ENCODE measurements at places on chromosomes 7 and 10. TPM values are rescaled to one million over a fixed set of nuclear protein-coding genes. Genes with fewer than 3 reads are reported as not detected.

PDZD7 gene
- 0.62 TPM for total RNA-seq

DNA sequence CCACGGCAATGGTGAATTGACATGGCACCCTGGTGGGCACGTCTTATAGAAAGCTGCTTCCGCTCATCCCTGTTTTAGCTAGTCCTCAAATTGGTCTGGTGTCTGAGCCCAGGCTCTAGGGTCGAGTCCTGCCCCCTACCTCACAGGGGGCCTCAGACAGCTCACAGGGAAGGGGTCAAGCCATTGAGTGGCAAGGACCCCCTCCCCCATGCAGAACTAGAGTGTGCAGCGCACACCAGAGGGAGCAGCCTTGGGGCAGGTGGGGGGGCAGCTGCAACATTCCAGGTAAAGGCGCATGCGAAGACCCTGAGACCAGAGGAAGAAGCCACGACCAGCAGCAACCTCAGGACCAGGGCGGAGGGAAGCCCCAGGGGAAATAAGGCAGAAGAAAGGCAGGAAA lies 240.4 kb upstream of the PPP2R2D start:
- no peak overlapping the region for H3K27ac ChIP-seq
- H3K27me3 ChIP-seq = peaks cover 21% of the 10 kb centered on the region
- DNase-seq = no peak
- no peak overlapping the region for H3K4me3 ChIP-seq

DNA sequence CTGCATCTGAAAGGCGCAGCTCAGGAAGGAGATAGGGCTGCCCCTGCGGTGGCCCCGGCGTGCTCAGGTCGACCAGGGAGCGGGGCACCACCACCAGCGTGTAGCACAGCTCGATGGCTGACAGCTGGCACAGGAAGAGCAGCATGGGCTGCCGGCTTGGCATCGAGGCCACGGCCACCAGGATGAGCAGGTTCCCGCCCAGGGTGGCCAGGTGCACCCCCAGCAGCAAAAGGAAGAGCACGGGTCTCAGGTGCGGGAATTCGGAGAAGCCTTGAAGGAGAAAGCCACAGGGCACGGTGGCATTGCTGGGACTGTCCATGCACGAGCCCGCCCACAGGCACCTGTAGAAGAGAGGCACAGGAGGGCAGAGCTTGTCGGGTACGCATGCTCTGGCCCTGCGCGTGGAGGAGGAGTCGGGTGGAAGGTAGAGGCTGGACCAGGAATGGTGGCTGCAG lies 33.9 kb downstream of the TAS2R41 start:
- no peaks in the 10 kb centered on the region for H3K4me1 ChIP-seq
- no peak for DNase-seq
- no peak overlapping the region for H3K27ac ChIP-seq
- peaks cover 26% of the 10 kb centered on the region for H3K27me3 ChIP-seq
- no peaks in the 10 kb centered on the region for H3K36me3 ChIP-seq
- H3K4me3 ChIP-seq = no peak overlapping the region

DNA sequence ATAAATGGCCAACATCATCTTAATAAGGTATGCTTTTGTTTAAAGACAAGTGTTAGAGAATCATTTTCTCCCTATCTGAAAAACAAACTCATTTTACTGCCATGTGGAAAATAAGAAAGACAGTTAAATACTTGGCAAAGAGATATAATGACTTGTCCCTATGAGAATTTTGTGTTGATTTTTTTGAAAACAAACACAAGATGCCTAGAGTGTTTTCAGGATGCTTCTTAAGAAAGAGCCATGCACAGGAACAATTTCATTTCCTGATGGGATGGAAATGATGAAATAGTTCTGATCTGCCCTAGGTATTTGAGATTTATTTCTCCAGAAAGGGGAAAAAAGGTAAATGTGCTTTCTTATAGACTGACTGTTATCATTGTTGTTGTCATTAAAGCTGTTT lies 237.5 kb upstream of the GNAI1 start:
- DNase-seq = no peak
- H3K4me3 ChIP-seq = no peak overlapping the region
- no peaks in the 10 kb centered on the region for H3K27me3 ChIP-seq

SEC61A2 gene
- total RNA-seq = 54.8 TPM

GSTO2 gene
- 0.93 TPM for total RNA-seq

- DNase-seq = no peak
- no peak overlapping the region for H3K27ac ChIP-seq
- peaks cover 4% of the 10 kb centered on the region for H3K4me1 ChIP-seq
- H3K27me3 ChIP-seq = no peaks in the 10 kb centered on the region
- H3K36me3 ChIP-seq = no peaks in the 10 kb centered on the region
- H3K4me3 ChIP-seq = no peak overlapping the region
These were observed 109.8 kb upstream of the NOBOX start for GRCh38 chr7:144513334-144513733.

DNA sequence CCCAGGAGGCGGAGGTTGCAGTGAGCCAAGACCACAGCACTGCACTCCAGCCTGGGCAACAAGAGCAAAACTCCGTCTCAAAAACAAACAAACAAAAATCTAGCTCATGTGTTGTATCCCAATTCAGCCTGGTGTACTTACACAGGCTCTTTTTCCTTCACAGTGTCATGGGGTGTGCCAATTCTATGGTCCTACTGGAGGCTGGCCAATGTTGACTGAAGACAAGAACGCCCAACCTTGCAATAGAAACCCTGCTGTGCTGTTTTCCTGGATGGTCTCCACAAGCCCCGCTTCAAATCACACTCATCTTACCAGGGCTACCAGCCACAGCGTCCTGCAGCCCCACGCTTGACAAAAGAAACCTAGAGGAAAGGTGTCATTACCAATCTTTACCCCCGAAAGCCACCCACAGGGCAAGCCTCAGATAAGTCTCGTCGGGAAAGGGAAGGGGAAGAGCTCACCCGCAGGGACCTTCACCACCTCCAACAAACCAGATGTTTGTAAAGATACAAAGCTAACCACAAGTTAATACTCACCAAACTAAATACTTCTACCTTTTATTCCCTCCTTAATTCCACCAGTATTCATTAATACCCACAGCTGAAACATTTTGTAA lies 64.8 kb downstream of the TNS3 start:
- H3K27me3 ChIP-seq = peaks cover 7% of the 10 kb centered on the region
- no peak overlapping the region for H3K4me3 ChIP-seq
- H3K4me1 ChIP-seq = no peaks in the 10 kb centered on the region
- no peak for DNase-seq
- H3K36me3 ChIP-seq = no peaks in the 10 kb centered on the region

GRCh38 chr10:87092376-87092860 lies 2.2 kb downstream of the GLUD1 start:
- H3K4me1 ChIP-seq = peaks cover 55% of the 10 kb centered on the region
- no peak for DNase-seq
- peak overlapping the region; percentile 95 for H3K27ac ChIP-seq
- H3K27me3 ChIP-seq = no peaks in the 10 kb centered on the region
- H3K36me3 ChIP-seq = peaks cover 13% of the 10 kb centered on the region

GRCh38 chr7:12788591-12788990 lies 101.2 kb downstream of the ARL4A start:
- H3K27ac ChIP-seq = no peak overlapping the region
- DNase-seq = no peak
- no peaks in the 10 kb centered on the region for H3K36me3 ChIP-seq
- no peaks in the 10 kb centered on the region for H3K4me1 ChIP-seq
- peaks cover 8% of the 10 kb centered on the region for H3K27me3 ChIP-seq

NUB1 gene
- total RNA-seq = 66.9 TPM

- DNase-seq = no peak
- peaks cover 11% of the 10 kb centered on the region for H3K27me3 ChIP-seq
- no peak overlapping the region for H3K4me3 ChIP-seq
- no peak overlapping the region for H3K27ac ChIP-seq
These were observed 4.1 kb upstream of the CPA4 start for GRCh38 chr7:130288829-130289228.

DNA sequence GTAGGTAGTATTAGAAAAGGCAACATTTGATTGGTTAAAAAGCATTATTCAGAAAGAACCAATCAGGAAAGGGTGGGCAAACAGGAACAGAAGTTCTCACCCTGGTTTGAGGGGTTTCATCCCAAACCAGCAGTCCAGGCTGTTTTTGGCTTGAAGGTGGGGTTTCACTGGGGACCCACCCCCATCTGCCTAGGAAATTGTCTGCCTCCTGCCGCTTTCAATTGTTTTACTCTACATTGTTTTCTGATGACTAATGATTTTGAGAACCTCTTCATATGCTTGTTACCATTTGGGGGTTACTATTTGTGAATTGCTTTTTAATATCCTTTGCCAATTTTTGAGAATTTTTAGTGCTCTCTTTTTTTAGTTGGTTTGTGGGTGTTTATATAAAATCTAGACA lies 3.3 kb upstream of the PCBD1 start:
- no peak overlapping the region for H3K27ac ChIP-seq
- peaks cover 5% of the 10 kb centered on the region for H3K27me3 ChIP-seq
- no peaks in the 10 kb centered on the region for H3K36me3 ChIP-seq

- H3K36me3 ChIP-seq = no peaks in the 10 kb centered on the region
- DNase-seq = peak; percentile 59
- no peak overlapping the region for H3K4me3 ChIP-seq
- no peaks in the 10 kb centered on the region for H3K27me3 ChIP-seq
- no peaks in the 10 kb centered on the region for H3K4me1 ChIP-seq
These were observed 29.2 kb downstream of the GBX1 start for GRCh38 chr7:151138153-151138851.

DNA sequence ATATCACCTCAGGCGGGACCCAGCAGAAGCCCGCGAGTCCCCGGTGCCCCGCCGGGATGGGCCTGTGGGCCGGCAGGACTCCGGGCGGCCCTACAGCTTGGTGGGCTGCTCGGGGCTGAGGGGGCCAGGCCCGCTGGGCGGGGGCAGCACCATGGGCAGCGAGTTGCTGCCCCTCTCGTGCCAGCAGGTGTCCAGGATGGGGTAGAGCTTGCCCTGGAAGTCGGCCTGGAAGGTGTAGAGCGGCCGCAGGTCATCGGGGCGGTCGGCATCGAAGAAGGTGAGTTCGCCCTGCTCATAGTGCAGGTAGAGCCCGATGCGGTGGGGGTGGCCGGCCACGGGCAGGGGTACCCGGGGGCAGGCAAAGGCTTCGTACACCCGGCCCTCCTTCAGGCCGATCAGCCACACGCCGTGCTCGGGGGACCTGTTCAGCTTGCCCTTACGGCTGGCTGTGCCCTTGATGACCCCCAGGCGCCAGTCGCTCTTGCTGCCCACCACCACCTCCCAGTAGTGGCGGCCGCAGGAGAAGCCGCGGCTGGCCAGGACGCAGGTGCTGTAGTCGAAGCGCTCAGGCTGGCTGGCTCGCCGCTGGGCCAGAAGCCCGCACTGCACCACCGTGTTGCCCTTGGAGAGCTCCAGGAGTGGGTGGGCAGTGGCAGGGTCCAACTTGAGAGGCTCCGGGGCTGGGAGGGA lies 4.3 kb upstream of the NSUN5 start:
- DNase-seq = no peak
- H3K27me3 ChIP-seq = no peaks in the 10 kb centered on the region
- H3K27ac ChIP-seq = no peak overlapping the region
- H3K4me3 ChIP-seq = no peak overlapping the region
- peaks cover 11% of the 10 kb centered on the region for H3K4me1 ChIP-seq
- no peaks in the 10 kb centered on the region for H3K36me3 ChIP-seq

DNA sequence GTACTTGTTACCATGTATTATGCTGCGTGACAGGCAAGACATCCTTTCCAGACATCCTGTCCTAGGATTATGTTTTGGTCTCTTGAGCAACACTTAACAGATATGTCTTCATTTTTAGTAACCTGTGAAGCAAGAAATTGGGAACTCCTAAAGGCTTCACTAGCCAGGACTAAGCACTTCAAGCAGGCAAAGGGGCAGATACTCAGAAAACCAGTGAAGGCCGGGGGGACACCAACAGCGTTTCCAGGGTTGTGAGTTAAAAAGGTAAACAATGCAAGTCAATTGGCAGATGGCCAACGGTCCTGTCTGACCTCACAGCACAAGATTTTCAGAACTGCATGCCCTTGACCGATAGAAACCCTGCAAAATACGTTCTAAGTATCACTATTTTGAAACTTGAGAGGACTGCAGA lies 77.6 kb upstream of the SFMBT2 start:
- DNase-seq = no peak
- H3K27me3 ChIP-seq = no peaks in the 10 kb centered on the region
- no peak overlapping the region for H3K4me3 ChIP-seq
- H3K36me3 ChIP-seq = peaks cover 5% of the 10 kb centered on the region

ANKRD22 gene
- 0.29 TPM for total RNA-seq

GIMAP2 gene
- 26.1 TPM for total RNA-seq

ZNF365 gene
- 0.86 TPM for total RNA-seq

LLCFC1 gene
- not detected for total RNA-seq

ADIRF gene
- not detected for total RNA-seq

DNA sequence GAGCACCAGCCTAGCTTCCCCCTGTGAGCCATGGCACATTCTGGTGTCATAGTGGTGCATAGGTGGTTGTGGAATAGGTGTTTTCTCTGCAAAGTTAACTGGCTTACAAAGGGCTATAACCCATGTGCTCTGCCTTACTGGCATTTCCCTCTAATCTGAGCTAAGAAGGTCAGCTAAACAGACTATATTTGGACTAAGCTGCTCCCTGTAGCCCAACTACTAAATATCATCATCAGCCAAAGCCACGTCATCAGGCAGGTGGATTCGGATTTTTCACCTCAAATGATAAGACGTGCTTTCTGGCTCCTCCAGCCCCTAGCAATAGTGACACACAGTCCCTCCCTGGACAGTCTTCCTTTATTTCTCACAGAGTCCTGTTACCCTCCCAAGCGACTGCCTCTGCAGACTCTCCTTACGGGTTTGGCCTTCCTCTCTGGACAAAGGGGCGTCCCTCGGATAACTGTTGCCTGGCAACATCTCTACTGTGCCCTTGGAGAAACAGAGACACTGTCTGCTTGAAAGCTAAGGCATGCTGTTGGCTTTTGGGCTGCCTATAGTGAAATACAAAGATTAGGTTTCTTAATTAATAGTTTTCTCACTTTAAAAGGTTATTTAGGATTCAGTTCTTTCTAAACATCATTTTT lies 9.1 kb downstream of the SLC13A4 start:
- no peaks in the 10 kb centered on the region for H3K36me3 ChIP-seq
- DNase-seq = no peak
- H3K27ac ChIP-seq = no peak overlapping the region
- no peaks in the 10 kb centered on the region for H3K4me1 ChIP-seq

DNA sequence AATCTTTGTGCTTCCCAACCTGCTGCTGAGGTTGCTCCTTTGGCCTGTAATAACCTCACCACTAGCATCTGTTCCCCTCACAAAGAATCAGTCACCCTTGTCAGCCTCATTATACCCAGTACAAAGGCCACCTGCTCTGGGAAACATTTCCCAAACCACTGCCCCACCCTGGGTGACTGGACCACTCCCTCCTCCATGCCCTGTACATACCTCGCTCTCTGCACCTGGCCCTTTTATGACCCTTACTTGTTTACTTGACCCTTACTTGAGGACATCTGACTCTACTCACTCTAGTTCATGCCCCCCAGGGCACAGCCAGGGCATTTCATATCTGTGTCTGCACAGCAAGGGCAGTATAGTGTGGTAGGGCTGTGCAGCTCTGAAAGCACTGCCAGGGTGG lies 21.4 kb upstream of the AOC1 start:
- no peaks in the 10 kb centered on the region for H3K4me1 ChIP-seq
- H3K4me3 ChIP-seq = no peak overlapping the region
- no peaks in the 10 kb centered on the region for H3K36me3 ChIP-seq
- peaks cover 69% of the 10 kb centered on the region for H3K27me3 ChIP-seq
- H3K27ac ChIP-seq = no peak overlapping the region
